PC-3 (cell line): ENCODE measurements at places on chromosomes 4 and X. TPM values are rescaled to one million over a fixed set of nuclear protein-coding genes. Genes with fewer than 3 reads are reported as not detected.

GRCh38 chr4:125833-126232, 1.5 kb downstream of the ZNF718 start:
- no peaks in the 10 kb centered on the region for H3K4me1 ChIP-seq
- peak overlapping the region; percentile 77 for H3K4me3 ChIP-seq

GRCh38 chr4:6056976-6057766, 38.9 kb upstream of the C4orf50 start:
- no peak overlapping the region for H3K4me3 ChIP-seq
- H3K27me3 ChIP-seq, result no peaks in the 10 kb centered on the region
- no peak overlapping the region for H3K27ac ChIP-seq
- no peaks in the 10 kb centered on the region for H3K36me3 ChIP-seq

DNA sequence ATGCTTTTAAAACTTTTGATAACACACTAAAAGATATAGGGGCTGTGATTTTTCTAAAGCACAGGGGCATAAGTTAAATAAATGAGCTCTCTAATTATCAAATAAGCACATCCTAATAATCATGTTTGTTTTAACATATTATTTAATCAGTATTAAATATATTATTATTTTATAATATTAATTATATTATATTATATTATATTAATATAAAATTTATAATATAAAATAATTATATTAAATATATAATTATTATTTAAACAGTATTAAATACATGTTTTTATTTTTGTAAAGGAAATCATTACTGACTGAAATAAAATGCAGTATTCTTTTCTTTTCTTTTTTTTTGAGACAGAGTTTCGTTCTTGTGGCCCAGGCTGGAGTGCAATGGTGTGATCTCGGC, 136.5 kb downstream of the IL15 start:
- no peak for DNase-seq
- H3K27me3 ChIP-seq, result no peaks in the 10 kb centered on the region

Gene HTT
- 18.4 and 36.3 TPM in 2 replicates for total RNA-seq

Gene UBE2D3
- 342 and 435 TPM in 2 replicates for total RNA-seq

- no peak overlapping the region for H3K4me3 ChIP-seq
- no peak overlapping the region for H3K27ac ChIP-seq
- H3K4me1 ChIP-seq, result no peaks in the 10 kb centered on the region
- H3K27me3 ChIP-seq, result no peaks in the 10 kb centered on the region
- no peaks in the 10 kb centered on the region for H3K36me3 ChIP-seq
These were observed 115.6 kb downstream of the C4orf51 start for GRCh38 chr4:145795521-145795920.

GRCh38 chrX:4844376-4844775, 1130.9 kb upstream of the PRKX start:
- no peak overlapping the region for H3K4me3 ChIP-seq
- peak; percentile 90 for DNase-seq
- H3K27ac ChIP-seq, result peak overlapping the region; percentile 47
- no peaks in the 10 kb centered on the region for H3K36me3 ChIP-seq

Gene SYN1
- total RNA-seq, result not detected in 2 replicates

DNA sequence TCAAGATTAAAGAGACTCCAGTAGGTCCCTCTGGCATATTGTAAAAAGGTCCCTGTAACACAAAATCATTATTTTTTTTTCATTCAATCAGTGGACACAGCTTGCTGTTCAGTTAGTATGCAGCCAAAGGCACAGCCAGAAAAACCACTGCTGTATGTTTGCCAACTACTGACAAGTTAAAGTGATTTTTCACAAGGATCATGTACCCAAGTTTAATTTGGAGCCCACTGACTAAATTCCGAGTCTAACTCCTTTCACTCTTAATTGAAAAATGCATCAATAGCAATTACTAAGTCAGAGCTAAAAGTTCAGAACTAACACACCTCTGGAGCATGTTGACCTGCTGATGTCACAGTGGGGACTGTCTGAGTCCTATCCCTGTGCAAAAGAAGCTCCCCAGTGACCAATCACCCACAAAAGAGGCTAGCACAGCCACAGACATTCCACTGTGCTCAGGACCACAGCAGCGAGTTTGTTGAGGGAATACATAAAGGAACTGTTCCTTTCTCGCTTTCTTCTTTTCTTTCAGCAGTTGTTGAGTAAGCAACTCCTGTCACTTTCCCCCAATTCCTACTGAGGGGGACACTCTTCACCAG, 60.4 kb downstream of the STX18 start:
- H3K4me1 ChIP-seq, result peaks cover 15% of the 10 kb centered on the region
- DNase-seq, result no peak

Gene POLA1
- total RNA-seq, result 19.6 and 23.2 TPM in 2 replicates

Gene CCDC120
- total RNA-seq, result 5.3 and 7.1 TPM in 2 replicates

GRCh38 chr4:140037353-140038030, 116.5 kb downstream of the MAML3 start:
- no peaks in the 10 kb centered on the region for H3K27me3 ChIP-seq
- H3K4me1 ChIP-seq, result peaks cover 25% of the 10 kb centered on the region
- no peaks in the 10 kb centered on the region for H3K36me3 ChIP-seq
- peak overlapping the region; percentile 95 for H3K27ac ChIP-seq
- DNase-seq, result peak; percentile 92

GRCh38 chr4:38759790-38760122, 23.0 kb downstream of the TLR10 start:
- no peak overlapping the region for H3K4me3 ChIP-seq
- no peak for DNase-seq
- H3K27ac ChIP-seq, result no peak overlapping the region
- no peaks in the 10 kb centered on the region for H3K27me3 ChIP-seq
